Neural progenitor cell (in vitro differentiated cells): ENCODE measurements at places on chromosomes 7 and 10. TPM values are rescaled to one million over a fixed set of nuclear protein-coding genes. Genes with fewer than 3 reads are reported as not detected.

- no peaks in the 10 kb centered on the region for H3K36me3 ChIP-seq
- H3K27me3 ChIP-seq, result no peaks in the 10 kb centered on the region
- no peak for DNase-seq
- H3K27ac ChIP-seq, result peak overlapping the region; percentile 59
- H3K4me1 ChIP-seq, result peaks cover 41% of the 10 kb centered on the region
These were observed 42.2 kb downstream of the BMPR1A start for GRCh38 chr10:86798611-86799010.

DNA sequence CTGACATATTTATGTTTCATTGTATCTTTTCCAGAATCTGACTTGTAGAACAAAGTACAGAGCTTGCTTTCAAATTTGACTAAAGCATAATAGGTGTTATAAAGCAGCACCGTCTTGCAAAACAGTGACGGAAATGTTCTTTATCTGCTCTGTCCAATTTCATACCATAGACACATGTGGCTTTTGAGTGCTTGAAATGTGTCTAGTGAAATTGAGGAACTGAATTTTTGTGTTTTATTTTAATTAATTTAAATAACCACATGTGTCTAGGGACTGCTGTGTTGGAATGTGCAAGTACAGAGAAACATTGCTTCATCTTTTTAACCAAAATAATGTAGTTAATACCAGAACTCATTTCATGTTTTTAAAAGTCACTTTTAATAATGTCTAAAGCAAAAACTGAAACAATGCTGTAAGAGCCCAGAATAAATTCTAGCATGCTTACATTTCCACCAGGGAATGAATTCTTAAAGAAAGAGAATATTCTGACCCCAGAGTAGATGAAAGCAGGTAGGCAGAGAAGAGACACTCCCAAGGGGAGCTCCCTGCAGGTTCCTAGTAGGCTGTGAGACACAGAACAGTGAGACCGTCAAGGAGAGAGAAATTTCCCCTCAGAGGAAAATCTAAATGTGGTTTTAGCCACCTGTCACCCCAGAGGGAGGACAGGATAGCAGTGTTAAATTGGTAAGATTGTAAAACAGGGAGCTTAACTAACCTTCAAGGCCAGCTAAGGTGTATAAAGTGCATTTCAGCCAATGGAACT is 175.3 kb upstream of the KMT2E start:
- H3K36me3 ChIP-seq, result no peaks in the 10 kb centered on the region
- H3K4me1 ChIP-seq, result no peaks in the 10 kb centered on the region
- no peak for DNase-seq
- H3K4me3 ChIP-seq, result no peak overlapping the region

DNA sequence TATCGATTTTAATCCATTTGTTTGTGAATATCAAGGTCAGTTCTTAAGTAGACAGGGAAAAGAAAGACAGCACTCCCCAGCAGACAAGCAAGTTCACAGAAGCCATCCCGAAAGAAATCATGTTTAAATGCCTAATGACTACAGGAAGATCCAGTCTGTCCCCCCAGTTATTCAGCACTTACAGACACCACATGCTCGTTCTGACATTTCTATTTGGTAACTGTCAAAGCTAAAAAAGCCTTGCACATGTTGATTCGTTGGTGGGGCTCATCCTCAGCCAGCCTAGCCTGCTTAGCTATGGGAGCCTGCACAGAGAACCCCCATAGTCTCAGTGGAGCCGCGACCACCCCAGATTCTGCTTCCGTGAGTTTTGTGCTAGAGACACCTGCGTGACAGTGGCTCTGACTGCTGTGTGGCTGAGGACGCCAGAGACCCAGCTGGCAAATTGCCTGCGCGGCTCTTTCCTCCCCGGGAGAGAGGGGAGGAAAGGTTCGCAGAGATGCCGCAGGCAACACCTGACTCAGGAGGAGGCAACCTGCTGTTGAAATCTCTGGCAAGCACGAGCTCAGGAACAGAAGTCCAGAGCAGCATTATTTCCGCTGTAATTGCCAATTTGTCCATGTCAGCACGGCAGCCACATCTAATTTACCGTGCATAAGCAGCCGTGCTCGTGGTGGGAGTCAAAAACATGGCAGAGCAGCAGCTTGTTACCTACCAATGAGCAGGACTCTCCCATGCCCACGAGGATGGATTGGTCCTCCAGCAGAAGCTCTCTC is 194.2 kb downstream of the GPAM start:
- no peak overlapping the region for H3K4me3 ChIP-seq
- no peak for DNase-seq
- H3K36me3 ChIP-seq, result no peaks in the 10 kb centered on the region
- H3K4me1 ChIP-seq, result no peaks in the 10 kb centered on the region
- H3K27me3 ChIP-seq, result no peaks in the 10 kb centered on the region

GRCh38 chr10:50987934-50988333 is 86.4 kb upstream of the PRKG1 start:
- H3K4me3 ChIP-seq, result no peak overlapping the region
- H3K27me3 ChIP-seq, result peaks cover 49% of the 10 kb centered on the region
- H3K4me1 ChIP-seq, result peaks cover 10% of the 10 kb centered on the region
- no peak overlapping the region for H3K27ac ChIP-seq
- no peak for DNase-seq

GRCh38 chr7:143248761-143249354 is 14.4 kb upstream of the GSTK1 start:
- H3K27ac ChIP-seq, result no peak overlapping the region
- no peaks in the 10 kb centered on the region for H3K4me1 ChIP-seq
- H3K27me3 ChIP-seq, result peaks cover 25% of the 10 kb centered on the region
- H3K4me3 ChIP-seq, result no peak overlapping the region
- H3K36me3 ChIP-seq, result no peaks in the 10 kb centered on the region

DNA sequence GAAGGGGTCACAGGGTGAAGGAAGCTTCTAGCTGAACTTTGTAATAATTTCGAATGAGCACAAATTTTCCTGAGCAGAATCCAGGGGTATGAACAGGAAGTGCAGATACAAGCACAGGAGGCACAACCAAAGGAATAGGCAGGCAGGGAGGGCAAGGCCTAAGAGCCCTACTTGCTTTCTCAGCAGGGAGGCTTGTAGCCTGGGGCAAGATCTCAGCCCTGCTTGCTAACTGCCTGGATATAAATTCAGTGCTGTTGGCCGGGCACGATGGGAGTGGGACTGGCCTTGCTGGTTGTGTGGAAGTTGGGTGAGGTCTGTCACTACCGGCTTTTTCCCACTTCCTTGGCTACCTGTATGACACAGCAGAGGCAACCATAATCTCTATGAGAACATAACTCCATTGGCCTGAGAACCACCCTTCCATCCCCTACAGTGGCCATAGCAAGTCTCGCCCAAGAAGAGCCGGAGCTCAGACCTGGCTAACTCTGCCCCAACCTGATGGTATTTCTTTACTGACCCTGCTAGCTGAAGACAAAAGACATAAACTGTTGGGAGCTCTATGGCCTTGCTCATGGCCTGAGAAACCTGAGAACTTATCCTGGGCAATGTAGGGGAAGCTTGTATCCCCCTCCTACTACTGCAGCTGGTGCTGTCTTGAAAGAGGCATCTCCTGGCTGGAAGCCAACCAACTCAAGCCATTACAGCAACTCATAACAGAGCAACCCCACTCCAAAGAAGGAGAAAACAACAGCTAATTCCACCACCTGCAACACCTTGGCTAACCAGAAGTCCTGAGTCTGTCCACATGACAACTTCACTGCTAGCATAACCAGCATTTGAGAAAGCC is 27.6 kb downstream of the CLDN12 start:
- H3K27ac ChIP-seq, result no peak overlapping the region
- H3K27me3 ChIP-seq, result no peaks in the 10 kb centered on the region
- H3K4me1 ChIP-seq, result no peaks in the 10 kb centered on the region
- DNase-seq, result no peak
- H3K4me3 ChIP-seq, result no peak overlapping the region
- no peaks in the 10 kb centered on the region for H3K36me3 ChIP-seq

DNA sequence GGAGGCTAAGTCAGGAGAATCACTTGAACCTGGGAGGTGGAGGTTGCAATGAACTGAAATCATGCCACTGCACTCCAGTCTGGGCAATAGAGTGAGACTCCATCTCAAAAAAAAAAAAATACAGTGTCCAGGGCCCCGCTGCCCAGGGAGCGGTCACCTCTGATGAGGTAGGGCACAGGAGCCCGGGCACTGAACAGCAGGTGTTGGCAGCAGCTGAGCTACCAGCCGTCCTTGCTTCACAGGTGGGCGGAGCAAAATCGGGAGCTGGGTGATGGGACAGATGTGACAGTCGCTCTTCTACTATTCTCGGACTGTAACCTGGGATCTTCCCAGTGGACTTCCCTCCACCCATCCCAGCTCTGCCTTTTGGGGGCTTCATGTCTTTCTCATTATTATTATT is 49.4 kb downstream of the GTF2IRD1 start:
- no peak overlapping the region for H3K4me3 ChIP-seq
- H3K36me3 ChIP-seq, result no peaks in the 10 kb centered on the region
- H3K27ac ChIP-seq, result no peak overlapping the region
- no peak for DNase-seq

GRCh38 chr7:37432281-37432920 is 16.3 kb downstream of the ELMO1 start:
- H3K36me3 ChIP-seq, result no peaks in the 10 kb centered on the region
- no peak for DNase-seq
- no peaks in the 10 kb centered on the region for H3K27me3 ChIP-seq
- H3K4me3 ChIP-seq, result no peak overlapping the region
- H3K4me1 ChIP-seq, result peaks cover 5% of the 10 kb centered on the region
- no peak overlapping the region for H3K27ac ChIP-seq

DNA sequence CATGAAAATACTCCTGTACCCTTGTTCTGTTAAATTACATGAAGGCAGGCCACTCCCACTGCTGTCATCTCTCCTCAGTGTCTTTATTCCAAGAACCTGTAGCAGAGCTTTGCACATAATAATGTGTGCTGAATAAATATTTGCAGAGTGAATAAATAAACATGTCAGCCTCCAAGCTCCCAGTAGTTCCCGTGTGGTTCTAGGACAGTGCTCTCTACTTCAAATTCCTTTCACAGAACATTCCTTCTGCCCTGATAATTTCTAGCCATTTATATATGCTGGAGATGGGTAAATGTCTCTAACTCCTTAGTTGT is 20.3 kb upstream of the HYAL4 start:
- no peak for DNase-seq
- no peak overlapping the region for H3K27ac ChIP-seq
- H3K4me1 ChIP-seq, result no peaks in the 10 kb centered on the region
- no peaks in the 10 kb centered on the region for H3K27me3 ChIP-seq
- H3K36me3 ChIP-seq, result no peaks in the 10 kb centered on the region
- no peak overlapping the region for H3K4me3 ChIP-seq

- no peaks in the 10 kb centered on the region for H3K36me3 ChIP-seq
- H3K4me3 ChIP-seq, result no peak overlapping the region
- H3K27ac ChIP-seq, result no peak overlapping the region
- no peaks in the 10 kb centered on the region for H3K27me3 ChIP-seq
- no peak for DNase-seq
These were observed 261.5 kb upstream of the KLF14 start for GRCh38 chr7:130995252-130996081.

DNA sequence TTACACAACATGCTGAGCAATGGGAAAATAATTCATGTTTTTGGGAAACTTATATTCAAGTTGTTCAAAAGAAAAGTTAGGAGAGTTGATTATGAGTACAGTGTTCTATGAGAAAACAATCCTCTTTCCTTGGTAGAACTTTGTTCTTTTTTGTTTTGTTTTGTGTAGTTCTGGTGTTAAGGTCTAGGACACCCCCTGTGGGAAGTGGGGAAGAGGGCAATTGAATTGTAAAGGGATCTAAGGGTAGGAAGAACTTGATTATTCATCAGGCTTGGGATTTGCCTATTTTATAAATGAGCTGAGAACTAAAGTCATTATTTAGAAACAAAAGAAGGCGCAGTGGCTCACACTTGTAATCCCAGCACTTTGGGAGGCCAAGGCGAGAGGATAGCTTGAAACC is 25.9 kb upstream of the CDK13 start:
- no peak for DNase-seq
- peaks cover 6% of the 10 kb centered on the region for H3K4me1 ChIP-seq
- no peaks in the 10 kb centered on the region for H3K36me3 ChIP-seq
- no peak overlapping the region for H3K4me3 ChIP-seq
- no peaks in the 10 kb centered on the region for H3K27me3 ChIP-seq

DNA sequence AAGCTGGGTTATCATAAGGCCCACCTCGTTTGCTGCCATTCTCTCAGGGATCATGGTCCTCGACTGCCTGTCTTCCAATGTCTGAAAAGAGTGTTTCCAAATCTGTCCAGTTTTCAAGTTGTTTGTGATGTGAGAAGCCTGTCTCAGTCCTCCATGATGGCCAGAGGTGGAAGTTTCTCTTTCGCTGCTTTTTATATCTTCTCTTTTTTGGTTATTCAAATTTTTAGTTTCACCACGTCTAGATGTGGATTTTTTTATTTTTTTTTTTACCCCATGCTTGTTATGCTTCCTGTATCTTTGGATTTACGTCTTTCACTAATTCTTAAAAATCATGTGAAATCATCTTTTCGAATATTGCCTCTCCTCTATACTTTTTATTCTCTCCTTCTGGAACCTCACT is 6.1 kb upstream of the RBM33 start:
- peaks cover 16% of the 10 kb centered on the region for H3K36me3 ChIP-seq
- H3K4me3 ChIP-seq, result no peak overlapping the region
- H3K27me3 ChIP-seq, result no peaks in the 10 kb centered on the region

- H3K27ac ChIP-seq, result no peak overlapping the region
- peak; percentile 19 for DNase-seq
- H3K4me1 ChIP-seq, result peaks cover 6% of the 10 kb centered on the region
- H3K27me3 ChIP-seq, result no peaks in the 10 kb centered on the region
- H3K4me3 ChIP-seq, result no peak overlapping the region
- no peaks in the 10 kb centered on the region for H3K36me3 ChIP-seq
These were observed 1239.3 kb downstream of the SORCS1 start for GRCh38 chr10:105925045-105925785.

GRCh38 chr10:3816995-3817394 is 32.0 kb upstream of the KLF6 start:
- H3K27me3 ChIP-seq, result no peaks in the 10 kb centered on the region
- H3K4me3 ChIP-seq, result no peak overlapping the region
- H3K4me1 ChIP-seq, result no peaks in the 10 kb centered on the region
- no peak for DNase-seq

- H3K27me3 ChIP-seq, result no peaks in the 10 kb centered on the region
- H3K4me1 ChIP-seq, result peaks cover 5% of the 10 kb centered on the region
- no peak for DNase-seq
- no peak overlapping the region for H3K27ac ChIP-seq
- H3K36me3 ChIP-seq, result no peaks in the 10 kb centered on the region
These were observed 92.1 kb upstream of the RSU1 start for GRCh38 chr10:16909271-16909767.

DNA sequence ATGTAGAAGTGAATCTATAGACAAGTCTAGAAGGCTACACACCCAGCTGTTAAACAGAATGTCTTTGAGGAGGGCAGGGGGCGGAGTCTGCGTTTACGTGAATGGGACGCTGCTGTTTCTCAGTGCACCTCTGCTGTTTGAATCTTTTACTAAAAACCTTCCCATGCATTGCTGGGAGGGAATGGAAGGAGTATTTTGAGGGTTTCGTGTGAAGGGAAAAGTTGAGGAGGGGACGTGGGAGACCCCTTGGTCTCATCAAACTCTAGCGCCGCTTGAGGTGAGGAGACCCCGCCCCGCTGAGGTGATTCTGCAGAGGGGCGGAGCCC is 492 bp upstream of the VCL start:
- H3K36me3 ChIP-seq, result no peaks in the 10 kb centered on the region
- no peak overlapping the region for H3K27ac ChIP-seq
- H3K4me3 ChIP-seq, result peak overlapping the region; percentile 54
- peaks cover 30% of the 10 kb centered on the region for H3K4me1 ChIP-seq
- DNase-seq, result no peak

The HOXA5 gene
- not detected in 2 replicates for total RNA-seq

The TTYH3 gene
- 13.2 and 60.0 TPM in 2 replicates for total RNA-seq

The TRIM74 gene
- 0.15 and 0.36 TPM in 2 replicates for total RNA-seq

The KIAA1549 gene
- total RNA-seq, result 4.8 and 9.1 TPM in 2 replicates

The HTR5A gene
- not detected in 2 replicates for total RNA-seq

The CHRM2 gene
- not detected in 2 replicates for total RNA-seq

The ACBD7 gene
- total RNA-seq, result 68.7 and 97.3 TPM in 2 replicates

The CACNA2D1 gene
- 1.5 and 1.8 TPM in 2 replicates for total RNA-seq

The ORAI2 gene
- 15.7 and 21.9 TPM in 2 replicates for total RNA-seq

The WDR86 gene
- total RNA-seq, result 15.0 and 33.0 TPM in 2 replicates

The SEMA3D gene
- total RNA-seq, result 0.99 TPM in 2 replicates

The POLR2J3 gene
- 14.1 and 21.2 TPM in 2 replicates for total RNA-seq

The THAP5 gene
- 34.7 and 55.6 TPM in 2 replicates for total RNA-seq
